ENCODE measurements at places on chromosomes 12 and 14.

DNA sequence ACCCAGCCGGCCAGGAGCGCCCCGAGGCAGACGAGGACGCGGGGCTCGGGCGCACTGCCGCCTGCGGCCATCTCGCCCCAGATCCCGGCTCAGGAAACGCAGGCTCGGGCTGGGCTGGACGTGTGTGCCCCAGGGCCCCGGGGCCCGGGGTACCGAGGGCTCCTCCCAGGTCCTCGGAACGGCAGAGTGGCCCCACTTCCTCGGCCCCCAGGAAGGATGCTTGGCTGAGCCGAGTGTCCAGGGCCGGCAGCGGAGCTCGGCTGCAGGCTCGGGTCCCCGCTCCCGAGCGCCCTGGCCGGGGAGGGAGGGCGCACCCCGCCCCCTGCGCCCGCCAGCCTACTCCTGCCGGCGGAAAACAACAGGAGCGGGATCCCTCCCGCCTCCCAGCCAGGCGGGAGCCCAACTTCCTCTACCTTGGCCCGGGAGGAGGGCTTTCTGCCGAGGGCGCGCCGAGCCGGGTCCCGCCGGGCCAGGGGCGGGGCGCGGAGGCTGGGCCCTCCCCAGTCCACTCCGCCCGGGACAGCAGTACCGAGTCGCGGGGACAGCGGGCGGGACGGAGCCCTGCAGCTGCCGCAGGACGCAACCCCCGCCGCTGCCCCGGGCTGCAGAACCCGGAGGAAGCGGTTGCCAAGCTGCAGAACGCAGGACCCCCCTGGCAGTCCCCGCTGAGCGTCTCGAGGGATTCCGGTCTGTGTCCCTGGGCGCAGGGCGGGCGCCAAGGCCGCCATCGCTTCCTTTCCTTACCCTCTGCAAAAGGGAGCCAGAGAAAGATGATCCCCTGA is at the start of gene VSIG10:
Gene VSIG10 (minus strand): TSS at position 411 of the 782 bp plus-strand sequence. CDS start 340 bp downstream, at position 71.
- peak; percentile 1 for DNase-seq

GRCh38 chr14:71220462-71220861 is 313.2 kb downstream of the PCNX1 start:
- no peak for DNase-seq

GRCh38 chr12:38695057-38695456 is 210.3 kb downstream of the CPNE8 start:
- no peak for DNase-seq

DNA sequence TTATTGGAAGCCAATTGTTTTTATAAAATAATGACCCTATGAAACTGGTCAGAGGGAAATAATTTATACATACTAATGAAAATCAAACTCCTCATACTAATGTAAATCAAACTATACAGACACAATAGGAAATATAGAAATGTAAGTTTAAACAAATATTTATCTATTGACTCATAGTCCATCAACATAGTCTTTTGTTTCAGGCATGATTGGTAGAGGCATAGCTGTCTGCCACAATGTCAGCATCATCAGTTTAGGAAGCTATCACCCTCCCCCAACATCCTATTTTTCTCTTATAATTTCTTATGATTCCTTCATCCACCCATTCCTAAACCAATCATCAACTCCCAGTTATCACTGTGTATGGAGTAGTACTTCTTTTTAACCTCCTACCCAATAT is 117.7 kb downstream of the SLC38A6 start:
- no peak for DNase-seq

- DNase-seq = no peak
Observed at GRCh38 chr12:72658615-72659014, 386.4 kb downstream of the TRHDE start.

- DNase-seq = no peak
Observed at GRCh38 chr12:13986031-13986430, 4.6 kb upstream of the GRIN2B start.

DNA sequence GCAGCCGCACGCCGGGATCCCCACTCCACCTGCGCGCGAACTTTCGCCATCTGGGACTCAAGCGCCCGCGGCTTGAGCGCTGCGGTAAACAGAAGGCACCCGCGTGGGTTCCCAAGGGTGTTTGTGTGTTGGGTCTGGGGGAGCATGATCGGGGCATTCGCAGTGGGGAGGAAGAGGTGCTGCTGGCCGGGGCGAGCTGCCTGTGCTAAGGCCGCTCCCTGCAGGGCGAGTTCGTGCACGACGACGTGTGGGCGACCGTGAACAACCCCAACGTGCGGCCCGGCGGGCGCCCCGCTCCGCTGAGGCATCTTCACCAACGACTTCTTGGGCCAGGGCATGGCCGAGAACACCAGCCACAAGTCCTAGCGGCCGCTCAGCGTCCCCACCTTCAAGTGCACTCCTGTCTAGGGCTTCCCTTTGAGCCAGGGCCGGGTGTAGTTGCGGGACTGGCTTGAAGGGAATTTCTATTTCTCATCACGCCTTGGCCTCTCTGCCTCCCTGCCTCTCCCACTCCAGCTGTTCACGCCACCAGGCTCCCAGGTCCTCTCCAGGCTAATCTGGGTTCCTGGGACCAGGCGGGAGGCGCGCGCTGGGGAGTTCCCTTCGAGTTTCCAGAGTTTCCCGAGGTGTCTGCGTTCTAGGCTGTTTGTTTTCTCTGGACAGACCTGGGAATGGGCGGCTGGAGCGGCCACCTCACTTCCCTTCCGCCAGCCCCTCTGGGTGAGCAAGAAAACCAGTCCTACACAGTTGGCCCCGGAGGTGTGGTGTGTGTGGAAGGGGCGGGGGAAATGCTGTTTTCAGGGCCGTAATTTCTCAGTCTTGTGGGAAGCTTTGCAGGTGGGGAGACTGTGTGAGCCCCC is 417.8 kb upstream of the TMTC1 start:
- no peak for DNase-seq

DNA sequence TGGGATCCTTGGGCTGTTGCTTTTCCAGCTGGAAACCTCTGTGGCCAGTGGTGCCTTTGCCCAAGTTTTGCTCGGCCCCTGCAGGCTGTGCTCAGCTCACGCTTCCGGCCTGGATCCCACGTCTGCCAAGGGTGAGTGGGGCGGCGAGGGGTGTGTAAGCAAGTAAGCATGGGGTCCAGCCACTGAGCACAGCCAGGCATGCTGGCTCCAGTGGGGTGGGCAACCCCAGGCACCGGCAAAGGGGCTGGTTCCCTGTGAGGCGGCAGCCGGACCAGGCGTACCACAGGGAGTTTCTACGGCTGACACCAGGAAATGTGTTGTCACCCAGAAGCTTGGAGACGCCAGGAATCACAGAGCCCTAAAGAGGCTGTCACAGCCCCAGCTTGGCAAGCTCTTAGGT is 393.4 kb upstream of the CCDC196 start:
- DNase-seq = no peak

- no peak for DNase-seq
Observed at GRCh38 chr12:129631316-129631715, 272.5 kb downstream of the TMEM132D start.

- DNase-seq = no peak
Observed at GRCh38 chr14:90451961-90452360, 55.1 kb downstream of the CALM1 start.

DNA sequence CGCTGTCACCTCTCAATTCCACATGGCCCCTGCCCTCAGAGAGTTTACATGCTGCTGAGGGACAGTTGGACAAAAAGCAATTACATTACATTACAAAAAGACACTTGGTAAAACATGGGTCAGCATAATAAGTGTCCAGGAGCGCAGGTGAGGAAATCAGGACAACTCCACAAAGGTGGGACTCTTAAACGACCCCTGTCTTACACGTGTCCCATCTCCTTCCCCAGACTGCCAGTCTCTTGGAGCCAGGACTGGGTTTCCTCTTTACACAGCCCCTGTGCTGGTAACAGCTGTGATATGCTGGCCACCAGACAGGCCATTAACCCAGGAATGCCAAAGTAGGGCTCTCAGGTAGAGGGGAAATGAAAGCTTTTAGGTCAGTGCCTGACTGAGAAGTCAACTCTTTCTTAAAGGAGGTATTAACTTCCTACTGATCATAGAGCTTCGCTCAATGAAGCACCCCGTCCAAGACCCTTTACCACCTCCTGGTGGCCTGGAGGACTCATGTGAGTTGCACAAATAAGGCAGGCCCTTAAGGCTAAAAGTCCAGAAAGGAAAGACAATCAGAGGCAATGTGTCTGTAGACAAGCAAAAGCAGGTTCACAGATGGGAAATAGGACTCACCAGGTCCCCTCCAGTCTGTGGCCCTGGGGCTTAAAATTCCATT is 55.5 kb downstream of the ANO2 start:
- DNase-seq = no peak

DNA sequence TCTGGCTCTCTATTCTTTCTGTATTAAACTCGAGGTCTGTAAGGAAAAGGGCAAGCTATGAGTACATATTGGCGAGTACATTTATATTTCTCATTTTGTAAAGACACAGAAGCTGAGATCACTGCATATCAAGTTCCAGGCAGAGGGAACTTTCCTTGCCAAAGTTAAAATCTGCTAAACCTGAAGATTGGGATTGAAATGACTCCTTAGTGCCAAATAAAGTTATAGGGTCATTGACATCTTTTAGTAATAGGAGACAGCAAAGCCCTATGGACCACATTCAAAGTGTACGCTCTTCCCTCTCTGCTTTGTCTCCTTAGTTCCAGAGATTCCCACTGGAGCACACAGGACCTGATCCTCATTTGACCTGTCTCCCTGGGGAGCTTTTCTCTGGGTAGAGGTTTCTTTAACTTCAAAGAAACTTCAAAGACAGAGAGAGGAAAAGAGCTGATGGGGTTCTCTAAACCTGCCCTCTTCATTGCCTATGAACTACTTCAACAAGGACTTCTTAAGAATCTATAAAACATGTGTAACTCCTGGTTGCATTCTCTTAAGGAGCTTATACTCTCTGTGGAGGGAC is 42.6 kb upstream of the PTPRR start:
- no peak for DNase-seq

DNA sequence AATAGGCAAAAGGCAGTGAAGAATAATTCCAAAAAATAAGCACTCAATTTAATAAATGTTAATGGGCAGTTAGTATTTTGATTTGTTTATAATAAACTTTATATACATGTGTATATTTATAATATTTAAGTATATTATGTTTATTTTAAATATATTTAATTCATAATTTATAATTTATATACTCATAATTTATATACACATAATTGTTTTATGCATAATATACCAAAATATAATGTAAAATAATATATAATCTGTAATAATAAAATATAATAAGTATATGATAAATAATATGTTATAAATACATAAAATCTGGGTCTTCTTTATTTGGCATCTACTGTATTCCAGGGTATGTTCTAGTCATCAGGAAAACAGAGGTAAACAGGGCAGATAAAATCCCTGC is 100.2 kb upstream of the ARID2 start:
- no peak for DNase-seq

- DNase-seq = no peak
Observed at GRCh38 chr12:4001841-4002240, 128.6 kb upstream of the PARP11 start.

- DNase-seq = peak; percentile 21
Observed at GRCh38 chr12:117060246-117060928, 38.8 kb downstream of the TESC start.

DNA sequence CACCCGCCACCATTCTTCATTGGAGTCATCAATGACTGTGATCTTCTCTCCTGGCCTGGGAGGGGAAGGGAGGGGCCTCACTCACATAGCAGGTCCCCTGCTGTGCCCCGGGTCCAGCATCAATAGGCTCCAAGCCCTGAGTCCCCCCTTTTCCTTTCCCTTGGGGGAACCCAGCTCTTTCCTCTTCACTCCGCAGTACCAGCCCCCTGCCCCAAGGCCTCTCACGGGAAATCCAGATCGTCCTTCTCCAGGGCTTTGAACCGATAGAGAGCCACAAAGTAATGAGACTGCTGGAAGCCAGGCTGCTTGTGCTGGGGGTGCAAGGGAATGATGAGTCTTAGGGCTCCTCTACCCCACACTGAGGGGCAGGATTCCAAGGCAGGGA is 6.7 kb downstream of the STAC3 start:
- DNase-seq = no peak

GRCh38 chr12:68932961-68933893 is at the start of gene CPM:
Gene CPM (minus strand): TSS chr12:68933171. CDS start chr12:68932837, 334 bp downstream.
- DNase-seq = peak; percentile 79

DNA sequence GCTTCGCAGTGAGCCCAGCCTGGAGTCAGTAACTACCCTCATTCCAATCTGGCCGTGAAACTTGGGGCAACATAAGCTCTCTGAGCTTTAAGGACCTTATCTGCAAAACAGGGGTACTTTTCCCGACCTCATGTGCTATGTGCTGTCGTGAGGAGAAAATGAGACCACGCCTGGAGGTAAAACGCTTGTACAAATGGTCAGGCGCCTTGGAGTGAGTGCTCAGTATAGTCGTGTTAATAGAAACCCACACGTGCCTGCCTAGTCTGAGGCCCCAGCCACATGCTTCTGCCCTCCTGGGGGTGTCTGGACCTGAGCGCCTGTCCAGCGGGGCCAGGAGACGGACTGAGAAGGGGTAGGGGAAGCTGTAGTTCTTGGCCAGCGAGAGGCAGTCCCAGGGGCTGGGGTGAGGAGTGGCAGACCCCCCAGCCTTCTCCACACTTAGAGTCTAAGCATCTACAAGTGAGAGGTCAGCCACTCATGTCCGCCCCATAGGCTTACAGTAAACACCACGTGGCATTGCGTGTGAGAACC is 4.9 kb downstream of the AQP5 start:
- DNase-seq = no peak

DNA sequence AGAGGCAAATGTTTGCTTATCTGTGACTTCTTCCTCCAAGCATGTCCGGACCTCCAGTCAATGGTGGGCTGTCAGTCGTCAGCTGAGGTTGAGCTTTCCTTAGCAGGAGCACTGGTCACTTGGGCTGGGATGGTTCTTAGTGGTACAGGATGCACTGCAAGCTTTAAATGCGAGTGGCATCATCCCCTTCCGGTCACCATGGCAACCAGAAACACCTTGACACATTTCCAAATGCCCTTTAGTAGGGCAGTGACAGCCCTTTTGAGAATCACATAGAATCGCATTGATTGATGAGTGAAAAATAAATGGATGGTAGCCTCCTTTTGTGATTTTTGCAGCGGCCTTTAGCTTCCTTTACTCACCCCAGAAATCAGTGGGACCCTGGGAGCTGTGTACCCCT is 24.1 kb downstream of the NTF3 start:
- DNase-seq = no peak

- DNase-seq = no peak
Observed at GRCh38 chr14:65804439-65805112, 392.0 kb downstream of the FUT8 start.

DNA sequence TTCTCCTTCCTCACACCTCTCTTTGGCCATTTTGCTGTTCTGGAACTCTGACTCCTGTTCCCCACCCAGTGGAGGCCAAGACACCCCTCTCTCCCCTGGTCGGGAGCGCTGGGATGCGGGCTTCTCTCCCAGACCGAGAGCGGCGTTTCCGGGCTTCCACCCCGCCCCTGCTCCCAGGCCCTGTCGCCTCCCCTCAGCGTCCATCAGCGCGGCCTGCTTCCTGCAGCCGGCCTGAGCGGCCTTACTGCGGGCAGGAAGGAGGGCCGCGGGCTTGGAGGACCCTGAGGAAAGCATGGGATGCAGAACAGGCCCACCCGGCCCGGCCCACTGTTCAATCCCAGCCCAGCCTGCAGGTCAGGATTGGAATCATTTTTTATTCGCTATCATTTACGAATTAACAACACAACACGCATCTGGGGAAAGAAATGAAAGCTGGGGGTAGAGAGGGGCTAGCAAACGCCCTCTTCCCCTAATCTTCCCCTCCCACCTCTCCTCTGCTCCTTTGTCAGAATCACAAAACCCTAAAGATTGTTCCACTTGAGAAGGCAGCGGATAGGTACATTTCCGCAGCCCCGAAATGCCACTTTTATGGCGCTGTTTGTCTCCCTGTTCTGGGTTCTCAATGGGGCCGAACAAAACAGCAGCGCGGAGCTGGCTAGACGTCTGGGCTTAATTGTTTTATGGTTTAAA is 3.8 kb upstream of the HOXC8 start:
- DNase-seq = no peak

GRCh38 chr12:50025187-50026059 is at the start of gene RACGAP1:
Gene RACGAP1 (minus strand): TSS chr12:50025494. CDS start chr12:50016715, 8,779 bp downstream.
- peak; percentile 98 for DNase-seq

Data from CD4-positive, alpha-beta T cell treated with Interferon alpha-2 for 1 hour (primary cell).